ENCODE measurements at places on chromosomes 3 and 15.

- DNase-seq = no peak
Observed at GRCh38 chr3:168157099-168157700, 61.5 kb upstream of the GOLIM4 start.

GRCh38 chr15:57158589-57158988, 217.7 kb upstream of the CGNL1 start:
- peak; percentile 84 for DNase-seq

DNA sequence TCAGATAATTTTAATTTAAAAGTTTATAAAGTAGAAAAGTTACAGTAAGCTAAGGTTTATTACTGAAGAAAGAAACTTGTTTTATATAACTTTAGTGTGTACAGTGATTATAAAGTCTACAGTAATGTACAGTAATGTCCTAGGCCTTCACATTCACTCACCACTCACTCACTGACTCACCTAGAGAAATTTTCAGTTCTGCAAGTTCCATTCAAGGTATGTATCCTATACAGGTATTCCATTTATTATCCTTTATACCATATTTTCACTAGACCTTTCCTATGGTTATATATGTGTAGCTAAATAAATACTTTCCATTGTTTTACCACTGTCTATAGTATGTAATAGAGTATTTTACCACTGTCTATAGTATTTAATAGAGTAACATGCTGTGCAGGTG, 33.2 kb upstream of the MME start:
- no peak for DNase-seq

DNA sequence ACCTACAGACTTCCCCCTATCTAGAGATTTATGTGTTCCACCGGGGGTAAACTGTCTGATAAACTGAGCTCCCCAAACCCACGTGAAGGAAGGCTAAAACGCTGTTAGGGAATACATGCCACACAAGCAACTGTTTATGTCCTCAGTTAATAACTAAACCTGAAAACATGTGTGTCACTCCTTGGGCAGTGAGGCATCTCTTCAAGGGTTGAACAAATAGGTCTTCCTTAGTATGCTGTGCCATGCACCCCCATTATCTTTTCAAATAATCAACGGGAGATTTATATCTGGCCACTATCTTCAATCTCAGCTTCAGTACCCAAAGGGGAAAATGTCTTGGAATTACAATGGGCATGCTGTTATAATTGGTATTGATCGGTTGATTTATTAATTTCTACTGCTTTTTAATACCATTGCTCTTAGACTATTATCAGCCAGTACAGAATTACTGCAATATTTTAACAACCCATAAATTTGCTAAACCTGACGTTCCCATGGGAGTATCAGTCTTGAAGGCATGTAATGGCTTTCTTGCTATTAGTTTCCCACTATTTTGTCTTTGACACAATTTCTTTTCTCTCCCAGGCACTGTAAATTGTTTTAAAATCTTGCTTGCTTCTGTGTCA, 279.2 kb upstream of the P2RY1 start:
- DNase-seq = no peak

GRCh38 chr3:31295150-31295765, 237.5 kb upstream of the STT3B start:
- no peak for DNase-seq

DNA sequence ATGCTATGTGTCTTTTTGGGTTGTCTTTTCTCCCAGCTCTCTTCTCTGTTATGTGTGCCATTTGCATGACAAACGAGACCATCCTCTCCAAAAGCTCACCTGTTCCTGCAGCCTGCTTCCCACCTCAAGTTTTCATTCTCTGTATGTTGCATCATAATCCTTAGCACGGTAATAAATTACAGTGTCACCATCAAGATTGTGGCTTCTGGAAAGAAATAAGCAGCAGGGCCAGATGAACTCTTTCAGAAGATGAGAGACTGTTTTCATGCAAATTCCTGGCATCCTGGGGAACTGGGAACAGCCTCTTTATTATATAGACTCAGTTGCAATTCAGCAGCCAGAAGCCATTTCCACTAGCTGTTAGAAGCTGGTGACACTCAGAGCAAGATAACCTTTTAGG, 436.7 kb downstream of the EPHB1 start:
- no peak for DNase-seq

DNA sequence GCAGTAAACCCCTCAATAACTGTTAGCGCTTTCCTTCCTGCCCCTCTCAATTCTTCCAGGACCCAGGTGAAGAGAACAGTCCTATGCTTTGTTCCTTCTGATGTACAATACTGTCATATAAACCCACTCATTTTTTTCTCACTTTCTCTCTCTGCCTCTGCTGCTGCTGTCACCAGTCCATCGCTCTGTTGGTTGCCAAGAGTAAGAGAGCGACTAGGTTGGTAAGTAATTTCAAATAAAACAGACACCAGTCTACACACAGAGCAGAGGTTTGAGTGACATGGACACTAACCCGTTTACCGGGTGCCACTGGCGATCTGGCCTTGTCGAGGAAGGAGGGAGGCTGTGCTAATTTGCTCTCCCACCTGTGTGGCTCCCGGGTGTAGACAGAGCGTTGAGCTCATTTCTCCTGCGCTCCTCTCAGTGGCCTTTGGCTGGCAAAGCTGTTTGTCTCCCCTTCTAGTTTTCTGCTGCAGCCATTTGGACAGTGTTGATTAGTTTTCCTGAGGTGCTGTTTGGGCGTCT, 215.4 kb downstream of the THSD4 start:
- DNase-seq = no peak

DNA sequence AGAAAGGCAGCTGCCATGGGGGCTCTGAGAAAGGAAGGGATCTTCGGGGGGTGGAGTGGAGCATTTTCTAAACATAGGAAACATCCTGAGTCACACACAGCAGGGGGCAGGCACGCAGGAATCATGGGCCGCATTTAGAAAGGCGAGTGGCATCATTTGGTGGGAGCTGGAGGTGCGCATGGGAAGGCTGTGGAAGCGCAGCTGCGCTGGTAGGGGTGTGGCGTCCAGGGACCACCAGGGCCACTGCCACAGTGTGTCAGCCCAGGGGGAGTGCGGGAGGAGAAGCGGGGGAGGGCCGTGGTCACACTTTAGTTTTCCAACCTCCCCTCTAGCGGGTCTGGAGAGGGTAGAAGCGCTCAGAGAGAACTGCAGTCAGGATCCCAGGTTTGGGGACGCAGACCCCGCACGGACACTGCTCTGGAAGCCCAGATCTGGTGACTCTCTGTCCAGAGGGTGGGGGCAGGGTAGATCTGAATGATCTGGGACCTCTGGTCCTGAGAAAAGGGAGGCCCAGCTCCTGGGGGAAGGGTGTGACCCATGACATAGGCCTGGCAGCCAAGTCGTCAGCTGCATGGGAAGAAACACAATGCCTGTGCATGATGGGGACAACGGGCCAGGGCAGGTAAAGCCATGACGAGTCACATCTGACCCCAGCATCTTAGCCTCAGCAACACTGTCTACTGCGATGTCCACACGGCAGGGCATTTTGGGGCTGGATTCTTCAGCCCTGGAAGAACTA, 88.0 kb upstream of the IQSEC1 start:
- no peak for DNase-seq

DNA sequence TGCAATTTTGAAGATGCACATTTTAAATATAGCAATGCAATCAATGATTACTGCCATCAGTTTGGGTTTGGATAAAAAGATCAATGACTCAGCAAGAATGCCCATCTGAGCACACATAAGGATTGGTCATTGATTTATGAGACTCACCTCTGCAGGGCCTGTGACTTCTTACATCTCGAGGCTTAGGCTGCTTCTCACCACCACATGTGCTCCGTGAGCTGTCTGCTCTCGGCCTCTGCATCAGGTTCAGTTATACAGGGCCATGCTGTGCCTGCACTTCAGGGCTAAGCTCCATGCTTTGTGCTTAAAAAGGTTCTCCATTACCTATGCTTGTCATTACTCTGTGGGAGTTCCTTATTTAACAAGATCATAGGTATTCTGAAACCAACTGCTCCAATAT, 887.5 kb downstream of the DIPK2A start:
- DNase-seq = no peak

GRCh38 chr15:85825118-85825517, 30.4 kb upstream of the KLHL25 start:
- no peak for DNase-seq

Data from NCI-H446 treated with DMSO at 0.1 percent for 48 hours (cell line).